Forelimb muscle (tissue), 1 donor: ENCODE measurements at places on chromosomes 7 and 10. TPM values are rescaled to one million over a fixed set of nuclear protein-coding genes. Genes with fewer than 3 reads are reported as not detected.

GRCh38 chr7:135186841-135187253, 16.3 kb upstream of the CYREN start:
- no peak for DNase-seq

GRCh38 chr10:77034240-77034639, 603.4 kb downstream of the KCNMA1 start:
- peak; percentile 59 for DNase-seq

DNA sequence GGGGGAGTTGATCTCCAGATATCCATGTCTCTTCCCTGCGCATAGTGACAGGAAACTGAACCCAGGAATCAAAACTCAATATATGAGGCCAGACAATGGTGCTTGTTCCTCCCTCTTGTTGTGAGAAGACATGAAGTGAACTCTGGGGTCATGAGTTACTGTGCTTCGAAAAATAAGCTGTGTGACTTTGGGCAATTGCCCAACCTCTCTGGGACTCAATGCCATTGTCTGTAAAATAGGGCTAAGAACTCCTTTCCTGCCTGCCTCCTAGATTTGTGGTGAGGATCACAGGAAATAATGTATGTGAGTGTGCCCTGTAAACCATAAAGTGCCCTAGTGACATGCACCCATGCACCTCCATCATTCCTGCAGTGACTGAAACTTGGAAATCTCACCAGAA, 48.4 kb downstream of the SYPL1 start:
- DNase-seq, result no peak

DNA sequence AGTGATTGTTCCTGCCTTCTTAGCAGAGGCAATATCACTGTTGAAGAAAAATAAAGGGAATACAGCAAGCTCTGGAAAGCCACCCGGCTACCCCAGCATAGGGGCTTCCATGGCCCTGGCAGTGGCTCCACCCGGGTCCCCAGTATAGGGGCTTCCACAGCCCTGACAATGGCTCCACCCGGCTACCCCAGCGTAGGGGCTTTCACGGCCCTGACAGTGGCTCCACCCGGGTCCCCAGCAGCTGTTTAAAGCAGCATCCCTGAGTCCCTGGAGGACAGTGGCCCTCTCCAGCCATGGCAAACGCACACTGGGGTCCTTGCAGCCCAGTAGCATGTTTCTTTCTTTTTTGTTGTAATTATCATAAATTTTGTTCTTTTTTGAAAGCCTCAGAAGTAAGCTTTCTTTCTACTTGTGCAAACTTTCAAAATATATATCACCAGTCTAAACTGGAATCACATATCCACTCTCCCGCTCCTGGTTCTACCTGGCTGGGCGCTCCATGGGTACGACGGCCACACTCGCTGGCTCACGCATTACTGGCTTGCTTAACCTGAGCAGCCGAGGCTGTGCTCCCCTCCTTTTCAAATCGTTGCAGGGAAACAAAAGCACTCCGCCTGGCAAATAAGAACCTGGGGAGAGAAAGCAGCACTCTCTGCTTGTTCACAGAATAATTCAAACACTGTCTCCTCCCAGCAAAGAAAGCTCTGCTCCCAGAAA, 62.1 kb downstream of the TCERG1L start:
- DNase-seq, result no peak

DNA sequence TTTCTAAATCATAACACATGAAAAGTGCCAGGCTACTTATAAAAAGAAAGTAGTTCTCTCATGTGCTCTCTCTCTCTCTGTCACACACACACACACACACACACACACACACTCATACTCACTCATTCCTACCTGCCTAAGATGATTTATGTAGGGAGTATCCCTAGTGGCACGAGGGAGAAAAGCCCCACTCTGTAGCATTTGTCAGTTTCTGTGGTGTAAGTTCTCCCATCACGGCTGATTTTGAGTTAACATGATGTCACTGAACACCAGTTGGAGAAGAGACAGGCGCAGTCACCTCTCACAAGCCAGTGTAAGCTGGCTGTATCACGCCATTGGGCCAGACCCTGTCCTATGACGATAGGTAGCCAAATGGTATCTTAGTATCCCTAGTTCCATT, 395.4 kb downstream of the SFMBT2 start:
- DNase-seq, result no peak

AKR1C4 gene
- not detected for polyA plus RNA-seq

DNA sequence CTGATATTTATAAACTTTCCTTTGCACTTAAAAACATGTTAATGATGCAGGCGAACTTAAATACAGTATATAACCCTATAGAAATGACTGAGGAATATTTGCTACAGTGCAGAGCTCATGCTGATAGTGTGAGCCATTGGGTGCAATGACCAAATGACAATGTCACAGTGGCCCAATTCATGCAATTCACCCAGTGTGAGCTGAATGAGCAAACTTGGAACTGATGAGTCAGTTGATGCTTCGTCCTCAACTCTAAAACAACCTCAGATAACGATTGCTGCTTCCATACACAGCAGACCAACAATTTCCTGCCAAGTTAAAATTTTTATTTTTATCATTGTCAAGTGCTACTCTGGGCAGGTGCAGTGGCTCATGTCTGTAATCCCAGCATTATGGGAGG, 12.1 kb upstream of the ZC3HAV1L start:
- no peak for DNase-seq

GRCh38 chr10:3419719-3420495, 247.3 kb upstream of the PITRM1 start:
- DNase-seq, result no peak

- no peak for DNase-seq
Observed at GRCh38 chr7:91922857-91923256, 17.8 kb upstream of the AKAP9 start.

DNA sequence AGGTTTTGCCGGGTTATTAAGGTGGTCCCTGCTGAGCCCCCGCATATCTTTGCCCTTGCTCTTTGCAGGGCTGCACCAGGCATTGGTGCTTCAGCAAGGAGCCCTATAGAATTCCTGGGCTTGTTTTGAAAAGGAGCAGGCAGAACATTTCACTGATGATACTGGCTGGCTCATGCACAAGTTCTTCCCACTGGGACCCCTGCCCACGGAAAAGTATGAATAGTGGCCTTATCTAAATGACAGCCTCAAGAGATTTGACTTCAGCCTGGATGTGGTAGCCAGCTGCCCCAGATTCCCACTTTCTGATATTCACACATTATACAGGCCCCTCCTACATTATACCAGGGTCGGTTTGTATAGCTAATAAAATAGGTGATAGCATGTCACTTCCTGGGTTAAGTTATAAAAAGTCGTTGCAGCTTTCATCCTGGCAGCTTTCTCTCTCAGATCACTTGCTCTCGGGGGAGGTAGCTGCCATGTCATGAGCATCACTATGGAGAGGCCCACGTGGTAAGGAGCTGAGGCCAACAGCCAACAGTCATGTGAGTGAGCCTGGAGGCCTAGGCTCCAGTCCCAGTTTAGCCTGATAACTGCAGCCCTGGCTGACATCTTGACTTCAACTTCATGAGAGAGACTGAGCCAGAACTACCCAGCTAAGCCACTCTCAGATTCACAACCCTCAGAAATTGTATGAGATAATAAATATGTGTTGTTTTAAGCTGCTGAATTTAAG, 16.8 kb upstream of the CRTAC1 start:
- DNase-seq, result no peak

DNA sequence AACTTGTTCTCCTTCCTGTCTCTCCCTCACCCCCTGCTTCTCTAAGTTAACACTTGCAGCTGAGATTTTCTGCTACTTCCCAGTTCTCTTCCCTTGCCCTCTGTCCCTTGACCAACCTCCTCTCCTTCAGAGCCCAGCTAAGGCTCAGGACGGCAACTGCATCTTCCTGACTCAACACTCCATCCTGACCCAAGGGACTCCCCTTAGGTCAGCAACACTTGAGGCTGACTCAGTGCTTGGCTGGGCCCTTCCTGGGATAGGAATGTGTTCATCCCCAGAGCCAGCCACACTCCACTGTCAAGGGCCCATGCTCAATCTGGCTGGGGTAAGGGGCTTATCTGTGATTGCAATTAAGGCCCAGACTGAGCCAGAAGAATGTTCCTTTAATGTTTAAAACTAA, 3.4 kb downstream of the CALHM2 start:
- DNase-seq, result no peak

DNA sequence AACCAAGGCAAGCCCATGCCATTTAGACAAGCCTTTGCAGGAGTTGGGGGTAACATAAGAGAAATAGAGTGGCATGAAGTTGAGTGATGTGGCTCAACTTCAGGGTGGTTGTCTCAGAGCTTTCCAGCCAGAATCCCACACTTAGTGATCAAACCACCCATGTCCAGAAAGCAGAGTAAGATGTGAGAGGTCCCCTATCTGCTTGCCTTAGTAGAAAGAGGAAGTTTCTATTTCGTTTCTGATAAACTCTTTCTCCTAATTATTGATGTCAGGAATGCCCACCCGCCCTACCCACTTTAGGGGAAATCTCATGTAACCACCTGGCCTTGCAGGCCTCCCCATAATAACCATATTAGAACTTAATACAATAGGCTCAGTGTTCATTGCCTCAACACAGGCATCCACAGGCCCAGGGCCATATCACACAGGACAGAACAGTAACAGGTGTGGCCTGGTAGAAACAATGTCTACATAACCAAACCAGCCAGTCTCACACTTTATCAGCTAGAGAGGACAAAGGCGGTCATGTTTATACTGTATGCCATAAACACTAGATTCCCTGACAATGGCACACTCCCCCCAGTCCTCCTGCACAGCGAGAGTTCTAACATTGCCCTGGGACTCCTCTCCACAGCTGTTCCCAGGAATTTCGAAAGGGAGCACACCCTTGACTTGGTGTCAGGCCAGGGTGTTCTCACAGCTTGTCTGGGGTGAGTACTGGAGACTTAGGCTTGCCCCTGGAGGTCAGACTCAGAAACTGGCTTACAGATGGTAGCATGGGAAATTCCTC, 364.4 kb downstream of the CXCL12 start:
- no peak for DNase-seq

TEX47 gene
- polyA plus RNA-seq, result not detected

DNA sequence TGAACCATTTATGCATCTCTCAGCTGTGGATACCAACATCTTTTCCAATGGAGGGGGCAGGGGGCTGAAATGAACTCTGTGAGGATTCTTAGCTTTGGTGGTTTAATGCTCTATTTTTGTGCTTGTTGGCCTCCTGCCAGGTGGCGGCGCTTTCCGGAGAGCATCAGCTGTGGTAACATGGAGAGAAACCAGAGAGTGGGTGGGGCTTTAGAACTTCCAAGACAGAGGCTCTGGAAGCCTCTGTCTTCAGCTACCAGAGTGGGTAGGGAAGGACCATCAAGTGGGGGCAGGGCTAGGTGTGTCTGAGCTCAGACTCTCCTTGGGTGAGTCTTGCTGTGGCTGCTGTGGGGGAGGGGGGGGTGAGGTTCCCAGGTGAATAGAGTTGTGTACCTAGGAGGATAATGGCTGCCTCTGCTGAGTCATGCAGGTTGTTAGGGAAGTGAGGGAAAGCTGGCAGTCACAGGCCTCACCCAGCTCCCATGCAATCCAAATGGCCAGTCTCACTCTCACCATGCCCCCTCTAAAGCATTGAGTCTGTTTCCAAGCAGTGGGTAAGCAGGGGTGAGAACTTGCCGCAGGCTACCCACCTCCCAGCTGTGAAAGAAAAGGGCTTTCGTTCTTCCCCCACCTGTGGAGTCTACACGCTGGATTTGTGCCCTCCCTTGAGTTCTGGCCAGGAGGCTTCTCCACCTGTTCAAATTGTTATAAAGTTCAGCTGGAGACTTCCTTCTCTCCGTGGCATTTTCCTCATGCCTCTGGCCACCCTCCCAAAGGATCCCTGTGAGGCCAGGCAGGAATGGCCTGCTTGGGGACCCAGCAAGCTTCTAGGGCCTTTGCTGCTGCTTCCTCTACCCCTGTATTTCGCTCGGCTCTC, 527.0 kb downstream of the NEBL start:
- DNase-seq, result no peak

DNA sequence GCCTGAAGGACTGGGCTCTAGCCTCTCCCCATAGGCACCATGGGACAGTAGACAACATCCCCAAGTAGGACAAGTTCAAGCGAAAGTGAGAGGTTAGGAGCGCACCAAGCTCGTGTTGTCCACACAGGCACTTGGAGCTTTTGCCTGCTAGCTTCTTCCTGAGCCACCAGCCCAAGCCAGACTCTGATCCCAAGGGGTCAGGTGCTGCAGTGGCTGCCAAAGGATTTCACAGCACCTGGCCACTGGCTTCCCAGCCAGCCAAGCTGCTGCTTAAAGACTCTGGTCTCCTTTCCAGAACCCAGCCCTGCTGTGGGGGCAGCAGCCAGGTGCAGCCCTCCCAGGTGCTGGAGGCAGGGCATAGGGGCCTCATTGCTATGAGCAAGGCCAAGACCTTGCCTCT, 33.0 kb upstream of the UNC5B start:
- no peak for DNase-seq

GRCh38 chr7:157784041-157784835, 447.4 kb downstream of the DNAJB6 start:
- no peak for DNase-seq

- DNase-seq, result no peak
Observed at GRCh38 chr7:5050676-5051075, 5.0 kb downstream of the RBAK start.

AEBP1 gene
- polyA plus RNA-seq, result 65.4 TPM

DYNC1I1 gene
- 0.68 TPM for polyA plus RNA-seq

DNA sequence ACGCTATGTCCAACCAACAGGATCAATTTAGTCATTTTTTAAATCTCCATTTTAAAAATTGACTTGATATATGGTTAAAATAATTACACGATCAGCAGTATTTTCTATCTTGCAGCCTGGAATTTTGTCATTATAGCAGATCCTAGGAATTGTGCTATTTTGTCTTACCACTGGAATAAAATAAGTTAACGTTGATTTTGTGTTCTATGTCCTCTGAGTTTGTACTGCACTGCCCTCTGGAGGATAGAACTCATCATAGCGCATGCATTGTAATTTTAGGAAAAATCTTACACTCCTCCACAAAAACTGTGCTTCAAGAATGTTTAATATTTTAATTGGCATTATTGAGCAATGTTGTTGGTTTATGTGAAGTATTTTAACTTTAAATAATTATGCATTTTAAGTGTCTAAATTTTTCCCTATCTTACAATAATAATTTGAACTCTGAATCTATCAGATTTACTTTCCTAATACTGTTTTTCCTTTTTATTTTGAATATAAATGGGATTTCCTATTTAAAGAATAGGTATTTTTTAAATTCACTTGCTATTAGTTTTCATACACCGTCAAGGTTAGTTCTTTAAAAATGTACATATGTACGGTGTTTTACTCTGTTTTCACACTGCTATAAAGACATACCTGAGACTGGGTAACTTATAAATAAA, 220.1 kb downstream of the PPP1R3A start:
- peak; percentile 32 for DNase-seq

DNA sequence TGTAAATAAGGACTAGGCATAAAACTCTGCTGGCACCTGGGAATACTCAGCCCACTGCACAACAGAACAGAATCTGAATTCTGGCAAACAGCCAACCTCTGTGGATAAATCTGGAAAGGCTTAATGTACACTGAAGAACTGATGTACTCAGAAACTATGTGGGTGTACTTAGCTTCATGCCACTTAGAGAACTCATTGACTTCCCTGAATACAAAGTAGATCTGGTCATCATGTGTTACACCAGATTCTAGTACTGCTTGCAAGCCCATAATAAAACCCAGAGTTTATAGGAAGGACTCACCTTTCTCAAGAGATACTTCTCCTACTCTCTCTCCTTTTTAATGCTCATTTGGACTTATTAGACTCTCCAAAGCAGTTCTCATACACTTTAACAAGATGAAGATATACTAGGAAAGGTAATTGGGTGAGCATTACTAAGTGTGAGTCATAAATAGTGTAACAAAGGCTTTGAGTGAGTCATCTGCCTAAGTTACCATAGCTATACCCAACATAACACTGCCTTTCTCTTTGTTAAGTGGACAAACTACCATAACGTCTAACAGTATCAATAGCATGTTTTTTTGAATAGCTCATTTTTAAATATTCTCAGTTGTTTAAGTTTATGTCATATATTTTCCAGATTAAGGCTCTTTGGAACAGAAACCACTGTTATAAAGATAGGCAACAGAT, 309.1 kb downstream of the MDFIC start:
- DNase-seq, result no peak
